Upper lobe of right lung (tissue), 1 donor: ENCODE measurements at places on chromosomes 7 and 10. TPM values are rescaled to one million over a fixed set of nuclear protein-coding genes. Genes with fewer than 3 reads are reported as not detected.

FAM25G gene
- not detected for total RNA-seq

MBL2 gene
- not detected for total RNA-seq

DNA sequence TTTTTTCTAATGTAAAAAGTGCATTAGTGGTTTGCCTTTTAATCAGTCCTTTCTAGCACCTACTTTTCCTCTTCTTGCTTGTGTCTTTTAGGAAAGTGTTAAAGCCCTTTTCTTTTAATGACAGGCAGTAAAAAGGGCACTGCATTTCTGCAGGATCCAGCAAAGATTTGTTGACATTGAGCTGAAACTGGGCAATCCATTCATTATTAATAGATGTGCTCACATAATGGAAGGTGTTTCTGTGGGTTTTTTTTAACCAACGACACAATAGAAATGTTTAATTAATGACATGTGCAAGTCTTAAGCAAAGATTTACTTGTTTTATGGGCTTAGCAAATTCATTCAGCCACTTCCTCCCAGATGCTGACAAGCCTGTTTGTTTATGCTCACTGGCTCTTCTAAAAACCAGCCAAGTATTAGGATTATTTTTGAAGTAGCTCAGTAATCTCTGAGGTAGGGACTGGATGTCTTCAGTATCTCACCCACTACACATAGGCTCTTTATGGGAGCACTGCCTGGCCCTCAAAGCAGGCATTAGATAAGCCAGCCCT lies 1201.1 kb downstream of the SORCS1 start:
- DNase-seq = no peak

GRCh38 chr10:128180843-128181242 lies 54.6 kb upstream of the MKI67 start:
- DNase-seq = no peak

LZTS2 gene
- total RNA-seq = 50.0 TPM

POLR2J2 gene
- 14.1 TPM for total RNA-seq

GRCh38 chr7:92624298-92624996 lies 34.3 kb upstream of the FAM133B start:
- DNase-seq = no peak
